ENCODE measurements at places on chromosomes 11 and 22.
A peak's percentile ranks its signal among the peaks of the same experiment; 100 is the strongest.

DNA sequence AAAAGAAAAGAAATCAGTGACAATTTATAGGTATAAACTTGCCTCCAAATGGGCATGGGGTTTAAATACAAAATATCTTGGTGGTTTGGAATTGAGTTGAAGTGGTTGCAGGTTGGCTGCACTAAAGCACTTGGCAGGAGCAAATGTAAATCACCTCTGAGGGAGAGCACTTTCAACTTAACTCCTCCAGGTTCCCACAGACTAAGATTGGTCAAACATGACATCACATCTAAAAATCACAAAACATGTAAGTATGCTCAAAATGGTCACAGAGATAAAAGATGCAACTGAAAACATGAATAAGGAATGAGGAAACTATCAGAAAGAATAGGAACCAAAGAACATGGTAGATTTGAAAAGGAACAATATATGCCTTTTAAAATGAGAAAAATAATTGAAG lies 12.3 kb upstream of the SHANK3 start:
- DNase-seq, result no peak

GRCh38 chr11:62401811-62402210 lies 17.0 kb upstream of the SCGB1A1 start:
- DNase-seq, result no peak

DNA sequence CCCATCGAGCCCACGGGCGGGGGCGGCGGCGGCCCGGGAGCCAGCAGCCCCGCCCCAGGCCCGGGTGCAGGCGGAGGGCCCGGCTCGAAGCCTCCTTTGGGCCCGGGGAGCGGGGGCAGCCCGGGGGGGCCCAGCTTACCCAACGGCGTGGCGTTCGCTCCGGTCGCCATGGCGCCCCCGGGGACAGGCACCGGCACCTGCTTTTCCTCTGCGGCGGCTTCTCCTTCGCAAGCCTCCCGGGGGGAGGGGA lies 194 bp downstream of the SF1 start:
- DNase-seq, result no peak

DNA sequence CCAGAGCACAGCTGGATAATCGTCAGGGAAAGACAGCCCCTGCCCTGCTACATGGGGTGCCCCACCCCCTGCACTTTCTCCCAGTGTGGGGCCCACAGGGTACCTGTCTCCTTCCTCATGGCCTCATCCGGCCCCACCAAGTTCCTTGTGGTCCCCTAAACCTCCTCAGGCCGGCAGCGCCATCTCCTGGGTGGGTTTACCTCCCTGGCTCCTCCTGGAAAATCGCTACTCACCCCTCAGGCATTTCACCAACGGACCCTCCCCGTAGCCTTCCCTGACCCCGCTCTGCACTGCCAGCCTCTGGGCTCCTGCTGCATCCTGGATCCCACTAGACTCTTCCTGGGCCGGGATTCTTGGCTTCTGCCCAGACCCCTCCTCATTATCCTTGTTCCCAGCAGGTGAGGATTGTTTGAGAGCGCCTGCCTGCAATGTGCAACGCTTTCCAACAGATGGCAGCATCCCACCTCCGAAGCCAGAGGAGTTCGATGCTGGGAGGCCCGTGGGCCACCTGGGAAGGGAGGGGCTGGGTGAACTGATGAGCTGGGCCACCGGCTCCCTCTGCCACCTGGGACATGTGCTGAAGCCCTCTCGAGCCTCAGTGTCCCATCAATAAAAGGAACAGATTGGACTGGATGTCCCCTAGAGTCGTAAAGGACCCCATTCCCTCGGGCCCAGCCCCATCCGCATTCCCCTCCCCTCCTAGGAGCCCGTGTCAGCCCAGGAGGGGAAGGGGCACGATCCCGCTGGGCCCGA lies 44.2 kb upstream of the TTLL12 start:
- DNase-seq, result peak; percentile 50

GRCh38 chr11:65439331-65440181 lies 17.0 kb downstream of the NEAT1 start:
- DNase-seq, result no peak

DNA sequence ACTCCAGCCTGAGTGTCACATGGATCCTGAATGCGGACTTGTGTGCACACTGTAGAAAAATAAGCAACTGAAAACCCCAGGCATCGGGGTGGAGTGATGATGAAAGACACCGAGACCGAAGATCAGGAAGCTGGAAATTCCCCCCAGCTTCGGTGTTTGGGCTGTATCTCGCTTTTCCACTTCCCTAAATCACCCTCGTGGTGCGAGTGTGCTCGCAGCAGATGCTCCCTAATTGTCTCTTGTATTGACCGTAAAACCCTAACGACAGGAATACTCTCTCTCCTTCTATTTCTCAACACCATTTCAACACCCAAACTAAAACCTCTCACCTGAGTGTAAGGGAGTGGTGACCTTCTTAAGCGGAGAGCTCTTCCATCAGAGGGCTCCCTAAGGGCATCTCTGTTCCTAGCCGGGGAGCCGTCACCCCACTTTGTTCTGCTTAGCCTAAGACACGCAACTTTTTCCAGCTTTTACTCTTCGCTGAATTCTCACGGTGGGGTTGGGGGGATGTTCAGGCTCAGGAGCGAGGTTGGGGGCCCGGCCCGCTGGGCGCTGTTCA lies 635 bp upstream of the GRK3 start:
- DNase-seq, result peak; percentile 14

- DNase-seq, result no peak
Observed at GRCh38 chr22:38767313-38767712, 11.5 kb upstream of the SUN2 start.

DNA sequence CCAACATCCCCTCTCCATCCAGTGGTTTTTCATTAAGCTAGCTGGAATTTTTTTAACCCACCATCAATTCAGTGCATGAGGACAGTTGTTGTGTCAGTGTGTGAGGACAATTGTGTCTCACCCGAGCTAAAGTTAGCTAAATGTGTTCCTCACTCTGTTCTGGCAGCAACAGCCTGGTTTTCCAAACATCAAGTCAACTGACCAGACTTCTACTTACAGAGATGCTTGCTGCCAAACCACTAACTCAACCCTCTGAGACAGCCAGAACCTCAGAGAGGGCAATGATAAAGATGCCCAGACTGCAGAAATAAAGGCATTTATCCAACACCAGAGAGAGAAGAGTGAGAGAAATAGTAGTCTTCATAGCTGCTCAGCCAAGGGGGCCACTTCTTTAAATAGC lies 6.7 kb downstream of the PAMR1 start:
- no peak for DNase-seq

GRCh38 chr11:108559340-108559739 lies 34.2 kb downstream of the EXPH5 start:
- DNase-seq, result no peak

DNA sequence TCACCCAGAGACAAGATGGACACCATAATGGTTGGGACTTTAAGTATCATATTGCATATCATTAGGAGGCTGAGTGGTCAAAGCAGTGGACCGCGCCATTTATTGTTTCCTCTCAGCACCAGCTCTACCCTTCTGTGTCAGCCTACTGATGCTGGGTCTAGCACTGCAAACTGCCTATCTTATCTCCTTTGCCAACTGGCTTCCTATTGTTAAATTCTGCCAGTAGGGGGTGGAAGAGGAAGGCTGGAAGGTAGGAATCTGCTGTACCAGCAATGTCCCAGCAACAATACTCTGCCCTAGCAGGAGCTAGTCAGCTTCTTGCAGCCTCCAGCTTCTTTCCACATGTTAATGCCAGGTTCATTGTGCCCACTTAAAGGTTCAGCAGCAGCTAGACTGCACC lies 367.1 kb upstream of the PDGFD start:
- no peak for DNase-seq

DNA sequence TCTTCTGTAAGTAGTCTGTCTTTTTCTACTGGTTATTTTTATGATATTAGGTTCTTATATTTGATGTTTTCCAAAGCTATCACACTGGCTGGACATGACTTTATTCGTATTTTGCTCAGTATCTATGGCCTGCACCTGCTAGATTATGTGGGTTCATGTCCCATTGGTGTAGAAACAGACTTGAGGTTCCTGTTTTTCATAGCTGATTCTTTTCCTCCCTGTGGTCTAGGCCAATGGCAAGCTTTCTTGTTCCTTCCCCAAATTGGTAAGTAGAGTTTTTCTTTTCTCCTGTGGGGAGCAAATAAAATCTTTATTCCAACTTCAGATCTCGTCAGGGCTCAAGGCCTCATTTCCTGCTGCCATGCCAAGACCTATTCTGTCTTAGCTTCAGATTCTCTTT lies 30.2 kb upstream of the SWAP70 start:
- no peak for DNase-seq

DNA sequence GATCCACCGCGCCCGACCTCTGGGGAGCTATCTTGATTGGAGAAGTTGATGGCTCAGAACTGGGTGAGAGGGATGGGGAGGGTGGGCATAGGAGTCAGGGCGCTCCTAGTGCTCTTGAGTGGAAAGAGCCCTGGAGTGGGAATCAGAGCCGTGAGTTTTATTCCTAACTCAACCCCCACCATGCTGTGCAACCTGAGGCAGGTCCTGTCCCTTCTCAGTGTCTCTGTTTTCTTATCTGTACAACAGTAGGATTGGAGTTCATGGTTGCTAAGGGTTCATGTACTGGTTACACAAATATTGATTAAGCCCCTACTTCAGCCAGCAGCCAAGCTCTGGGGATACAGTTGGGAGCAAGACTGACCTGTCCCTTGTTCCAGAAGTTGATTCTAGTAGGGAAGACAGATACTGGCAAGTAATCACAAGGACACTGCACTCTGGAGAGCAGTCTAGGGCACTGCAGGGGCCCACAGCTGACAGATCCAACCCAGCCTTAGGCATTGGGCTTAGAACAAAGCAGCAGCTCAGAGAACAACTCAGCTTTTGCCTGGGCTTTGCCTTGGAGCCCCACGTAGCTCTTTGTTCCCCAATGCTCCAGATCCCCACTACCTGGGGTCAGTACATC lies 12.4 kb upstream of the DAGLA start:
- DNase-seq, result no peak

DNA sequence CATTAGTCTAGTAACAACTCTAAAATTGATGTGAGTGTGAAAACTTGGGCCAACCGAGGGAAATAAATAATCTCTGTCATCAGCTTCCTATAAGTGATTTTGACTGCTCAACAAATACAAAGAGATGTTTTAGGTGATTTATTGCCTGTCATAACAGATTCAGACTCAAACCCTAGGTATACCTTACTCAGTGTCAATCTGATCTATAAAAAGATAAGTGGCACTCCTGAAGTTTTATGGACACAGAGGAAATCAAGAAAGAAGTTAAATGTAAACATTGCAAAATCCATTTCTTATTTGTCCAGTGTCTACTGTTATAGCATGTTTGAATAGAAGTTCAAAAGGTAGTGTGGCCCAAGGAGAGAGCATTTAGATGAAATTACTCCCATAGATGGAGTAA lies 30.4 kb upstream of the TYR start:
- DNase-seq, result no peak

DNA sequence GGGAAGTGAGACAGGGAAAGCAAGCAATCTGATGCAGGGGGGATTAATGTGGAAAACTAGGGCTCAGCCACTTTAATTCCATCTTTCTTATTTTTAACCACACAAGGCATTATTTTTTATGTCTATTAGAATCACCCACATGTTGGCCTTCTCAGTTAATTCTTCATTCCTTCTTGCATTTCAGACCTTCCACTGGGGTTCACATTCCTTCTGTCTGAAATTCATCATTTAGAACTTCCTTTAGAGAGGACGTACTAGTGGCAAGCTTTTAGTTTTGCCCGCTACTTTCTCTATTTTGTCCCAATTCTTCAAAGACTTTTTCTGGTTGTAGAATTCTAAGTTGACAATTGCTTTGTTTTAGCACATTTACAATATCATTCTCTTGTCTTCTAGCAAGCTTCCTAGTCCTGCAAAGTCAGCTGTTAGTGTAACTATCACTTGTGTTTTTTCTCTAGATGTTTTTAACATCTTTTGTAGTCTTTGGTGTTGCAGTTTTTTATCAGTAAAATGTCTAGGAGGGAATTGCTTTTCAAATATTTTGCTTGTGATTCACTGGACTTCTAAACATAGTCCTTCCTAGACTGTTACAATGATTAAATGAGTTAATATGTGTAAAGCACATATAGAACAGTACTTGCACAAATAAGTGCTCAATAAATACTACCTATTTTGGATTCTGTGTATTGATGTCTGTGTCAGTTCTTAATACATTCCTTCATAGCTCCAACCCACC lies 5.5 kb upstream of the NNMT start:
- no peak for DNase-seq

DNA sequence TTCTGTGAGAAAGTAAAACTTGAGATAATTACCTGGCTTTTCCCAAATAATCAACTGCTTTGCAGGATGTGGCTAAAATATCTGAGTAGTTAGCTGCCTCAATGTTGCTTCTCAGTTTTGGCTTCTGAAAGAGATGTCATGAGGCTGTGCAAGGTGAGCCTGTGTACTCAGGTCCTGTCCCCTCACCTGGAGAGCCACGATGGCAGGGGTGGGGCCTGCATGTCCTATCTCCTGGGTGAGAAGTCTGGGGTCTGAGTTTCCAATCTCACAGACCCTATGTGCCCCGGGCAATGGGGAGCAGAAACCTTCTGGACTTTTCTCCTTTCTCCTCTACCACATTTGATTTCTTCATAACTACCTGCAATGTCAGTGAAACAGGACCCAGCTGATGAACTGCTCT lies 338.6 kb upstream of the B3GAT1 start:
- DNase-seq, result no peak

DNA sequence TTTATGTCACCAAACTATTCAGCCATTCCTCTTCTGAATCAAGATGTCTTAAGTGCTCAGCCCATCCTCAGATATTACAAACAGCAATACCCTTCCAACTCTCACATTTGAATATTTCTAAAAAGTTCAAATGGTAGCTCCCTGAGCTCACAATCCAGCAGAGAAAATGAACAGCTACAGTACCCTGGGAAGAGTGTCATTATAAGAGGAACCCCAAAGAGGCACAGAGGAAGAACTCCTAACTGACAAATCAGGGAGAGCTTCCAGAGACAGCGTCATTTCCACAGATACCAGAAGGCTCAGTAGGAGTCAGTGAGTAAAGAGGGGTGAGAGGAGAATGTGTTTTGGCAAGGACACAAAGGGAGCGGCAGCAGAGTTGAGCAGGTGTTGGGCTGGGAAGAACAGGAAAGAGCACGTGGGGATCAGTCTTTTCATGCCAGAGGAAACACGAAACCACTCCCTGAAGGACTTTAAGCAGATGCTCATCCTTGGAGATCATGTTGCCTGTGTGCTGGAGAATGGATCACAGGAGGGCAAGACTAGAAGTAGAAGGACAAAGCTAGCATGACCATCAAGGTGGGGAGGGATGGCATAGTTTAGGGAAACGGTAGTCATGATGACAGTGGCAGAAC lies 4.3 kb downstream of the CLTCL1 start:
- DNase-seq, result peak; percentile 52

DNA sequence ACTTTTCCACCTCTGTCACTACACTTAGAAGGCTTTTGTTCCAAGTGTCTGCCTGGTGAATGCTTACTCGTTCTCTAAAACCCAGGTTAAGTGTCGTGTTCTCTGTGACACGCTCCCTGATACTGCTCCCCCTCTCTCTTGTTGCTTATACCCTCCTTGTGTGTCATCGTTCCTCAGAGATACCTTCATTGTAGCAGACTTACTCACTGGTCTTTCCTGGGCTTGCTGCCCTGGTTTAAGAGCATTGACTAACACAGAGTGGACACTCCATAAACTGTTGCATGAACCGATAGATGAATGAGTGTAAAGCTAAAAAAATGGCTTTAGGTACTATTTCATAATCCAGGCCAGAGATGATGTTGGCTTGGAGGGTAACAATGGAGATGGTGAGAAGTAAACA lies 171.3 kb downstream of the GRIK4 start:
- no peak for DNase-seq

GRCh38 chr11:24738972-24739371 lies 242.1 kb downstream of the LUZP2 start:
- DNase-seq, result no peak
